CD8-positive, alpha-beta memory T cell (primary cell): ENCODE measurements at places on chromosomes 6 and 20.

DNA sequence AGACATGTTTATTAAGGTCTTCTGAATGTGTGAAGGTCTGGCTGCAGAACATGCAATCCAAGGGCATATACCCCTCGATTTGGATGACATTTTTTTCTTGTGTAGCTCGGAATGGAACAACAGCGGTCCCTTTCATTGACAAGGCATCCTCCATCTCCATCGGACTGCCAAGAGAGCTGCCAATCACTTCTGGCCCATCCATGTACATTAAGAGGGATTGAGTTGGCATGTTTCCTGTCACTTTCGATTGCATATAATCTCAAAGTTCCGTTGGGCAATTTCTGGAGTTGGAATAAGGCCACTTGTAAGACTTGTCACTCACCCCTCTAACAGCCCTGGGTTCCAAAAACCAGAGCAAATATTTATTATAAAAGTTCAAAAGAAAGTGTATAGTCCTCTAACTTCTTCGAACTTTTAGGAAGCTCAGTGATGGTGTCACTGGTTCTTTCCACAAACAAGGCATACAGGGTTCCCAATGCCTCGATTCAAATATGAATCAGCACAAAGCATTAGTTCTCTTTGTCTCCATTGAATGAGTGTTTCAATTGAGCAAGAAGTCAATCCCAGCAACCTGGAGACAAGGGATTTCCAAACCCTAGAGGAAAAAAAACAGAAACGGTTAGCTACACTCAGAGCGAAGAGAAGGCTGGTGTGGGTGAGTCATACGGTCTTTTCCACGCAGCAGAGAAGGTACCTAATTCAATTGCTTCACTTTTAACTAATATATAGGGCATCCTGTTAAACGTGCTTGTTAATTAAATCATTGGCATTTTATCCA is 10.9 kb downstream of the ZNF217 start:
- peak; percentile 39 for DNase-seq

DNA sequence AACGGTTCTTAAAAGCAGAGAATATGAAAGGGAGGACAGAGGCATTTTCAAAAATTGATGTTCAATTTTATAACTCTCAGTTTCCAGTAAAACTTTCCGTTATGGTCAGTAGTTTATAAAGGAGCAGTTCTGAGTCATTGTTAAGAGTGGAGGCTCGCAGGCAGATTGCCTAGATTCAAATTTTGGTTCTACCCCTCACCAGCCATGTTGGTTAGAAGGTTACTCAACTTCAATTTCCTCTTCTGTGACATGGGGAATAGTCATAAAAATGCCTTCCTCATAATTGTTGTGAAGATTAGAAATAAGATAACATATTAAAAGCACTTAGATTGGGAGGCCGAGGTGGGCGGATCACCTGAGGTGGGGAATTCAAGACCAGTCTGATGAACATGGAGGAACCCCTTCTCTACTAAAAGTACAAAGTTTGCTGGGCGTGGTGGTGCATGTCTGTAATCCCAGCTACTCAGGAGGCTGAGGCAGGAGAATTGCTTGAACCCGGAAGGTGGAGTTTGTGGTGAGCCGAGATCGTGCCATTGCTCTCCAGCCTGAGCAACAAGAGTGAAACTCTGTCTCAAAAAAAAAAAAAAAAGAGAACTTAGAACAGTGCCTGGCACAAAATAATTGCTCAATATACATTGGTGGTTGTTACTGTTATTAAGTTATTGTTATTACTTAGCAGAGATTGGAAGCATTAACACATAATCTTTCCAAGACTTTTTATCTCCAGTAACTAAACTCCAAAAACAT is 348.9 kb downstream of the NRN1 start:
- DNase-seq, result no peak

DNA sequence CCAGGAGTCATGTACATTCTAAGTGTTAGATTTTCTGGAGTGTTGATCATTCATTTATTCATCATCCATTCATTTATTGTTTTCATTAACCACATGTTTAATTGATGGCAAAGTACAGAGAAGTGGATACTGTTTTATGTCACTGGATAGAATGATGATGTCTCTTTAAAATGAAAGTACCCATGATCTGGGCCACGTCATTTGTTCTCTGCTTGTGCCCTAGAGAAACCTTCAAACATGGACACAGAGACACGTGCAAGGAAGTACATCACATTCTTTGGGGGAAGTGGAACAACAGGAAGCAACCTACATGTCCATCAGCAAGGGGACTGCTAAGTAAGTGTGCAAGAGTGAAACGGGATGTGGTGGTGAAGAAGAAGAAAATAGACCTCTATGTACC is 75.8 kb upstream of the TSHZ2 start:
- DNase-seq, result no peak

GRCh38 chr6:17012421-17013225 is 89.2 kb upstream of the STMND1 start:
- no peak for DNase-seq

DNA sequence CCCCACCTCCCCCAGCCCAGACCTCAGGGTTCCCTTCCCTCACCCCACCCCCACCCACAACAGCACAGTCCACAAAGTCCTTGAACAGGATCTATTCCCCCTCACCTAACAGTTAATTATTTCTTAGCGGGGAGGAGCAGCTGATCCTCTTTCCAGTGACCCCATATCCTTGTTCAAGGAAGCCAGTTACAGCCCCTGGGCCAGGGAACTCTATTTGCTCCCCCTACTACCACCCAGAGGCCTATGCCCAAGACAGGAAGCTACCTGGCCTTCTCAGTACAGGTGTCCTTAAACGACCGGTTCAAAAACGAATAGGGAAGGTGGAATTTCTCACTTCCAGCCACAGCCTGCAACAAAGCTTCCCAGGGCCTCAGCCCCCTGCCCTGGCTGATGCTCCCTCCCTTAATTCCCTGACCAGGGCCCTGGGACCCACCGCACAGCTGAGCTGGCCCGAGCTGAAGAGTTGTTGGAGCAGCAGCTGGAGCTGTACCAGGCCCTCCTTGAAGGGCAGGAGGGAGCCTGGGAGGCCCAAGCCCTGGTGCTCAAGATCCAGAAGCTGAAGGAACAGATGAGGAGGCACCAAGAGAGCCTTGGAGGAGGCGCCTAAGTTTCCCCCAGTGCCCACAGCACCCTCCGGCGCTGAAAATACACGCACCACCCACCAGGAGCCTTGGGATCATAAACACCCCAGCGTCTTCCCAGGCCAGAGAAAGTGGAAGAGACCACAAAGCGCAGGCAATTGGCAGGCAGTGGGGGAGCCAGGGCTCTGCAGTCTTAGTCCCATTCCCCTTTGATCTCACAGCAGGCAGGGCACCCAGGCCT is 778 bp downstream of the MCCD1 start:
- DNase-seq, result no peak

DNA sequence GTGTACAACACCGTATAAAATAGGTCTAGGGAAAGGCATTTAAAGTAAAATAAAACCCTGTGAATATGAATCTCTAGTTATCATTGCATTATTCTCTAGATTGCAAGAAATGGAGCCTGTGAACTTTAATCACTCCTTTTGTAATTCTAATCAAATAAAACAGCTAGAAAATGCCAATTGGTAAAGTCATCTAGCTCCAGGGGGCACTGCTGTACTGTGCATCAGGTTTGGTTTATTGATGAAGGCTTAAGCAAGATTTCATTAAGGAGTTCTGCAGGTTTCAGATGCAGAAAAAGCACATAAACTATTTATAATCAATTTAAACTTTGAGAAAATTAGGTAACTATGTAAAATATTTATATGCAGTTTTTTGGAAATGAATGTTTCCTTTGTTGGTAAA is 645.0 kb downstream of the PHF3 start:
- no peak for DNase-seq

- DNase-seq, result no peak
Measured at GRCh38 chr20:43767686-43768474, 41.1 kb upstream of the GTSF1L start.

- no peak for DNase-seq
Measured at GRCh38 chr6:9138936-9139335, 703.6 kb upstream of the SLC35B3 start.

GRCh38 chr6:47434372-47435253 is 43.0 kb upstream of the CD2AP start:
- no peak for DNase-seq

GRCh38 chr6:99369533-99369932 is 20.1 kb upstream of the FAXC start:
- no peak for DNase-seq

- DNase-seq, result peak; percentile 93
Measured at GRCh38 chr6:28080631-28081485, 490 bp downstream of the ZNF165 start.

DNA sequence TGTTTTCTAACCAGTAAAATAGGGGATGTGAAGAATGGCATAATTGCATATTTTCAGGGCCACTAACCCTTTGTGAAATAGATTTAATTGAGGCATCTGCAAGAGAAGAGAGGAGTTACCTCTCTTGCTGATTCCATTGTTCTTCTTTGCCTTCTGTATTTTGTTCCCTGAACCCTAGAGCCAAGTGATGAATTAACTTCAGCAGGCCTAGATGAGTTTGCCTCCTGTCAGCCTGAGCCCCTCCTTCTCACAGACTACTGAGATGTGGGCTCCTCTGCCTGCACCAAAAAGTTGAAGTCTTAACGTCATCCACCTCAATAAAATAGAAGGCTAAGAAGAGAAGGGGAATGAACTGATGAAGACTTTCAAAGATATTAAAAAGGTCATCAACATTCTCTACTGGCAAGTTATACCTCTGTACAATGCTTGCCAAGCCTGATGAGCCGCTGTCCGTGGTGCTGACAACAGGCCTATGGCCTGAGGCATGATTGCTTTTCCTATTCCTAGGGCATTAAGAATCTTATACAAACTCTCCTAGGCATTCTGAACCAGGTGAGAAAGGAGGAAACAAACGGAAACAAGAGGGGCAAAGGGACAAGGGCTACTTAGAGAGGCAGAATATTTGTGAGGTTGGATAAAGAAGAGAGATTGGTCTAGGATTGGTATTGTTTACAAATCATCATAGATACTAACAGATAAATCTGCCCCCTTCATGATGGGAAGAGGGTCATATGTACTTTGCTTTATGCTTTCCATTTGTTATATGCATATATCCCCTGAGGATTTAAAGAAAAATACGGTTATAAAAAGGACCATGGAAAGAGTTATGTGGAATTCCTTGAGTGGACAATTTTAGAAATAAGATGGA is 46.8 kb downstream of the CD24 start:
- no peak for DNase-seq

GRCh38 chr6:77231438-77232305 is 231.6 kb downstream of the HTR1B start:
- no peak for DNase-seq

DNA sequence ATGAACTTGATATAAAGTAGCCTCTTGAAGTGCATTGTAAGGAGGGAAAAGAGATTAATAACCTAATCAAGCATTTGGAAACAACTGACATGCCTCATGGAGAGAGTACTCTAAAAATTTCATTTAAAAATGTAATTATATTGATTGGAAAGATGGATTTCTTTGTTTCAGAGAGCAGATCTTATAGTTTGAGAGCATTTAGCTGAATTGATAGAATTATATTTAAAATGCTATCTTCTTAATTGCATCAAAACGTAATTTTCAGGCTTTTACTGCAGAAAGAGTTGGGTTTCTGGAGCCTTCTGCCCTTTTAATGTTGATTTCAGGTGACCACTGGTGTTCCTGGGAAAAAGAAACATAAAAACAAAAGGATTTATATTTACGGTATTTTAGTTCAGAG is 130.6 kb downstream of the EDN3 start:
- DNase-seq, result no peak

- DNase-seq, result no peak
Measured at GRCh38 chr20:21702553-21703470, 2.7 kb upstream of the PAX1 start.

- DNase-seq, result no peak
Measured at GRCh38 chr6:155107432-155108069, 112.4 kb downstream of the TIAM2 start.

- no peak for DNase-seq
Measured at GRCh38 chr20:32474009-32474716, 111.0 kb downstream of the NOL4L start.

GRCh38 chr20:43650997-43651525 is 15.9 kb upstream of the MYBL2 start:
- no peak for DNase-seq

DNA sequence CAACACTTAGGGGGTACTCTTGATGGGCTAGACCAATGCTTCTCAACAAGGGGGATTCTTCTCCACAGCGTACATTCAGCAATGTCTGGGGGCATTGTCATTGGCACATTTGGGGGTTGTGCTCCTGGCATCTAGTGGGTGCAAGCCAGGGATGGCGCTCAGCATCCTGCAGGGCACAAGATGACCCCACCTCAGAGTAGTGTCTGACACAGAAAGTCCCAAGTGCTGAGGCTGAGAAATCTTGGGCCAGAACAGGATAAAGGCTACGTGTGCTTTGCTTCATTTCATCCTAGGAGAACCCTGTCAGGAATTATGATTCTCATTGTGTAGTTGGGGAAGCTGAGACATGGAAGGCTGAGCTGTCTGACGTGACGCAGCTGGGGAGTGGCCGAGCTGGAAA is 298.6 kb downstream of the CDH26 start:
- DNase-seq, result no peak

DNA sequence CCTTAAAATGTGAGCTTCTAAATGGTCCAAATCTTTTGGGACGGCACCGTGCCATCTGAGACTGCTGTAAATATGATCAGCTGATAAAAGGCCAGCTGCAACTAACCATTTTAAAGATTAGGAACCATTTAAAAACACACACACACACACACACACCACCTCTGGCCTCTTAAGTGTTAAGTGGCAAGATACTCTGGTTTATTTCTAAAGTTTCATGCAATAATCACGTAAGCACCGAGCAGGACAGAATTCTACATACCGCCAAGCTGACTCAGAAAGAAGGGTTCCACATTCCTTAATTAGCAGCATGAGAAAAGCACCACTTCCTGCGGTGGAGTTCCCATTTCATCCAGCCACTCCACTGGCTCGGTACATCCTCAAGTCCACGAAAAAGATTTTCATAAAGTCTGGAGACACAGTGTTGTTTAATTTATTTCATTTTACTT is 17.8 kb upstream of the ZNF217 start:
- DNase-seq, result no peak

- DNase-seq, result no peak
Measured at GRCh38 chr6:110538416-110539160, 62.2 kb upstream of the SLC22A16 start.

GRCh38 chr20:8946036-8946940 is 122.6 kb upstream of the PLCB4 start:
- DNase-seq, result no peak

GRCh38 chr6:14596410-14596809 is 478.8 kb downstream of the CD83 start:
- no peak for DNase-seq

DNA sequence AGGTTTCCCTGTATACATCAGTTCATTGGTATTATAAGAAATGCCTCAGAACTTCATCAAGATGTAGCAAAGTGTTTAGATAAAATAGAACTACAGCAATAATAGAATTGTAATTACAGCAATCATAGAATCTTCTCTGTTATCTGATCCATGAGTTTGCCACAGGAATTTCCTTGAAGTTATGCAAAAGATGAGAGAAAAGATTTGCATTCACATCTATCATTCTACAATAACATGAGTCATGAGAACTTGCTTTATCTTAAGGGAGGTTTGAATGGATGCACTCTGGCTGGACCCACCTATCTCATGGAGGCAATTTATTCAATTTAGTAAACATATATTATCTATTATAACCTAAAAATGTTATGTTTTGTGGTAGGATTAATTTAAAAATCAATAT is 329.8 kb upstream of the EPHA7 start:
- DNase-seq, result no peak

GRCh38 chr6:431986-432385 is 40.4 kb downstream of the IRF4 start:
- DNase-seq, result no peak
